ENCODE measurements at places on chromosomes 6 and 20. TPM values are rescaled to one million over a fixed set of nuclear protein-coding genes. Genes with fewer than 3 reads are reported as not detected.
A peak's percentile ranks its signal among the peaks of the same experiment; 100 is the strongest.

DNA sequence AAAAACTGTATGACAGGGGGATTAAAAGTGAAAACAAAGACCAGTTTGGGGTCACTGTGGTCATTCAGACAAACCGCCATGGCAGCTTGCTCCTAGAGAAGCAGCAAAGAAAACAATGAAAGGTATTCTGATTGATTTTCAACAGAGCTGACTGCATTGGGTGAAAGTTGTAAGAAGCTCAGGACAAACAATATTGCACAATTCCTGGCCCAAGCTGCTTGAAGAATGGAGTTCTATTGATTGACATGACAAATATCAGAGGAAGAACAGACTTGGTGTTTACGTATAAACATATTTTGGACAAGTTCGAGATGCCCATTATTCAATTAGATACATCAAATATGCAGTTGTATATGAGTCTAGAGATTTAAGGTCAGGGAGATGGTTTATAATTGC, 62.0 kb downstream of the TRIM38 start:
- no peak for DNase-seq

HMGCLL1 gene
- not detected for total RNA-seq

DNA sequence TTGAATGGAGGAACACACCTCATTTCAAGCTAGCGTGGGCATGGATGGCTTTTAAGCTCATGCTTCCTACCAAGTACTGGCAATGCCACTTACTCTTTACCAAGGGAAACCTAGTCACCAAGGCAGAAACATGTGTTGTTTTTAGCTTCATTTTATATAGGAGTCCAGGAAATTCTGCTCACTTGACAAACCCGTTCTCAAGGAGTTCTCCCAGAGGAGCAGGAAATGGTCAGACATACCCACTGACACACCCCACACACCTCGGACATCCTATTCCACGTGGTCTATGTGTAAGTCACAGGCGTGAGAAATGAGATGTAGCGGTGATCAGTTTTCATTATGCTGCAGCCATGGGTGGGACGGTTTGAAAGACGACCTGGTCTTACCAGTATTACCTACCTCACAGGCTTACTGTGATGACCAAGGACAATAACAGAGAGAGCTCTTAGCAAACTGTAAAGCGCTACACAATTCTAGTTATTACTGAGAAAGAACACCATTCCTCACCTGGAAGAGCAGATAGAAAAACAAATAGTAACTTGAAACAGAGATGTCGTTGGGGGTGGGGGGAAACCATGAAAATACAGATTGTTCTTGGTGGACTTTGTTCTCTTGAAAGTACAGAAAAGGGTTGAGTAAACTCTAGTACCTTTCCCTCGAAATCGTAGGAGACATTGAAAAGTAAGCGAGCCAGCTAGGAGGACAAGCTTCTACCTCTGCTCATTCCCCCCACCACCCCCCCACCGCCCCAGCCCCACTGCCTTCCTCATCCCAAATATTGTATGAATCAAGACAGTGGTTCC, 1.7 kb downstream of the CNKSR3 start:
- DNase-seq: no peak

- no peak for DNase-seq
Observed at GRCh38 chr20:43383026-43383795, 74.5 kb upstream of the SRSF6 start.

GRCh38 chr20:37672143-37672542, 21.7 kb upstream of the CTNNBL1 start:
- no peak for DNase-seq

GRCh38 chr6:154852687-154853086, 119.5 kb downstream of the SCAF8 start:
- no peak for DNase-seq

DNA sequence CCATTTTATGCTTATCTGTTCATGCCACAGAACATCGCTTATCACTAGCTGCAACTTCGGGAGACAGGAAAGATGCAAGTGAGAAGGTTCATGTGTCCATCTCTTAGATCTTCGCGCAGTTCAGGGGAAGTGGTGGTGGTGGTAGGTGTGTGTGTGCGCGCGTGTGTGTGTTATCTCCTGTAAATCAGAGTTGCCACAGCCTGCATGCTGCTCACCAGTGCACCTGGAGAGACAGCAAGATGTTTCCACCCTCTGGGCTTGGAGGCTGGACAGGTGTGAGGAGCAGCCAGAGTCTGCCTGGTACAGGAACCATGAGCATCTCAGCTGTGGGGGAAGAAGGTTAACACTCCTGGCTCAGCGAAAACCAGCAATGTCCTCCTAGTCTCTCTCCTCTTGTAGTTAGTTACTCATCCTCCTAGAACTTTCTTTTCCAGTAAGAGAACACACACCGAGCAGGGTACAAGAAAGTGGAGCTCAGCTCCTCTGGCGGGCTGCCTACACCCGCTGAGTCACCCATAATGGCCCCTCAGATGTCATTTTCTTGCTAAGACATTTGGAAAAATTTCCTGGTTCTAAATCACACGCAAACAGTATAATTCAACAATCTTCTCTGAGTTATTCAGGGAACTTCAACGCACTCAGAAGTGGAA, 5.1 kb upstream of the TUBB1 start:
- no peak for DNase-seq

SIRPG gene
- total RNA-seq: under 0.01 TPM

DNA sequence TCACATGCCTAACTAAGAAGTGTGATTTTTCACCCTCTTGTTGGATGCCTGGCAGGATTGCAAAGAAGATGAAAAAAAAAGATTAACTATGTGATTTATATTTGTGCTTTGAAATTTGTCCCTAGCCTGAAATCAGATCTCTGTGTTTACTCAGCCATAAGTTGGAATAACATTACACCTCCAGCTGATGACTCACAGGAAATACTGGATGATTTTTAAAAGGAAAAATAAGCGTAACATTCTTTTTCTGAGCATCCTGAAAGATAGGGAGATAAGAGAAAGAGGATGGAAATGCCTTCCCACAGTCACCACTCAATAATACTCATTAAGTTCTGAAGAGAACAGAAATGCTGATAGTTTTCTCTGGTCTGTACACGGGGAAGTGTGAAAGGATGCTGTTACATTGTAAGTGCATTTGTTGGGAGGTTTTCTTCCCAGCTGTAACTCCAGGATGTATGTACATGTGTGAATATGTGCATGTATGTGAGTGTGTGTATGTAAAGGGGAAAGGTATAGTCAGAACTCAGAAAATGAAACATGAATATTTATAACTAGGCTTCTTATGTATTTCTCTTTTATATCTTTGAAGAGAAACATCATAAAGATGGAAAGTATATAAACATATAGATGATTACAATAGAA, 37.4 kb upstream of the RIPPLY2 start:
- DNase-seq: no peak

GRCh38 chr6:144104488-144104887, 9.1 kb upstream of the SF3B5 start:
- no peak for DNase-seq

TAF4 gene
- 9.7 TPM for total RNA-seq

DNA sequence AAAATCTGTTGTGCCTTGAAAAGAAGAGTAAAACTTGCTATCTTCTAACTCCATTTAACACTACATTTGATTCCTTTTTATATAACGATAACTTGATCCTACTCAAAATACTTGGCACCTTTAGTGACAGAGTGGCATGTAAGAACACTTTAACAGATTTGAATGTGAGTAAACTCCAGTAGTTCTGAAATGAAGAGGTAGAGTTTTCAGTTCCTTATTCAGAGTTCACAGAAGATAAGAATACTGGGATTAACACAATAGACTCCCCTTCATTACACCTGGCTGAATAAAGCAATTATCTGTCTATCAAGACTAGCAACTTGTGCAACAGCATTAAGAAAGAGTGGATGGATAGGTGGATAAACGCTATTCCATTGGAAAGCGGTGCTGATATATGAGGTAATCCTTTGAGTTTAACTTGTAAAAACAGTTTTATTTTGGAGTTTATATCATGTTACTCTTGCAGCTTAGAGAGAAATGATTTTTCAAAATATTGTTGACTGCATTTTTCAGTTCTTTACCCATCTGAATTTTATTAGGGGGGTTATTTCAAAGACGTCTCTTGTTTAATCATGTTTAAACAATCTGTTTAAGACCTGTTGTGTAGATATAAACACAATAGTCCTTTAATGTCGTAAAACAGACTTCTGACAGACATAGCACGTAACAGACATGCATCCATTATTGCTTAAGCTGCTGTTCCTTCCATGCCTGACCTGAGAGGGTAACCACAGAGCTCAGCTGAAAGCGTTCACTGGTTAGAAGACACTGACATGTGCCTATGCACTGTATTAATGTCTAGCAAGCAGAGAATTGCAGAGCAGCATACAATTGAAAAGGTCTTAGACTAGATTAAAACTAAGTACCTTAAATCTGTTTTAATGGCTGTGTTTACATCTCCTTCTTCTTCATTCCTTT, 102.4 kb upstream of the SUPT3H start:
- peak; percentile 38 for DNase-seq

GRCh38 chr20:52191916-52192718, 538 bp upstream of the ZFP64 start:
- DNase-seq: peak; percentile 56

DNA sequence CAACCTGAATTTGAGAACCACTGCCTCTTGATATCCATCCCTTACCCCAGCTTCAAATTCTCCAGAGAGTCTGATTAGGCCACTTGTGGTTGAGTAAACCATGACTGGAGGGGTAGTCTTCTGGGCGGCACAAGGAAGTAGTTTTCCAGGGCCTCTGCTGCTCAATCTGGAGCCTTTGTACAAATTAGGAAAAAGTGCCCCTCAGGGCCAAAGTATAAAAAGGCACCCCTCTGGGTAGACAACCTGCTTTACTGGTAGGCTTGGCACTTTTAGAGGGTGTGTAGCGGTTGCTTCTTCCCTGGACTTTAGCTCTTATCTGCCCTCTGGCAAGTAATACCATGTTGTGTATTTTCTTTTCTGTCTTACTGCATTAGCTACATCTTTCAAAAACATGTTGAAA, 32.9 kb upstream of the RPL7L1 start:
- no peak for DNase-seq

- no peak for DNase-seq
Observed at GRCh38 chr20:6566821-6567220, 200.7 kb upstream of the BMP2 start.

LY6G6D gene
- 1.6 TPM for total RNA-seq

DNA sequence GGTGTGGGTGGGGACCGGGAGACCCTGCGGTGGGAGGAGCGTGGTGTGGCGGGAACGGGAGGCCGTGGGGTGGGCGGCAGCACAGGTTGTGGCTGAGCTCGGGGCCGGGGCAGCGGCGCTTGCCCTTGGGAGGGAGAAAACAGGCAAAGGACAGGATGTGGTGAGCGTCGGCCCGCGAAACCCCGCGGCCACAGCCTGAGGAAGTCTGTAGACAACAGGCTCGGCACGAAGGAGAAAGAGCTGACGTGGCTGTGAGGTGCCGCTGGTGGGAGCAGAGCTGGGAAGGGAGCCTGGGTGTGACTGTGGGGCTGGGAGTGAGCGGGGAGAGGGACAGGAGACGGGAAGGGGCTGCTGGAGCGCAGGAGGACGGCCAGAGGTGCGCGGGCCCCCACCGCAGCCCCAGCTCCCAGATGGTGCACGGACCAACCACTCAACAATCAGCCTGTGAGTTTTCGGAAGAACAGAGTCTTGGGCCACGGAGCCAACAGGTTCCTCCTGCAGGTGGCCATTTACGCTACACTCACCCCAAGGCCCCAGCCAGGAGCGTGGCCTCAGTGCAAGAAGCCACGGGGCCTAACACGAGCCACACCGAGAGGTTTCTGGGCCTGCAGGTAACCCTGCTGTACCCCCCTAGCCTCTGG, 202.8 kb downstream of the DLL1 start:
- DNase-seq: peak; percentile 74

GRCh38 chr6:89221129-89221528, 4.0 kb upstream of the GABRR1 start:
- DNase-seq: no peak

DNA sequence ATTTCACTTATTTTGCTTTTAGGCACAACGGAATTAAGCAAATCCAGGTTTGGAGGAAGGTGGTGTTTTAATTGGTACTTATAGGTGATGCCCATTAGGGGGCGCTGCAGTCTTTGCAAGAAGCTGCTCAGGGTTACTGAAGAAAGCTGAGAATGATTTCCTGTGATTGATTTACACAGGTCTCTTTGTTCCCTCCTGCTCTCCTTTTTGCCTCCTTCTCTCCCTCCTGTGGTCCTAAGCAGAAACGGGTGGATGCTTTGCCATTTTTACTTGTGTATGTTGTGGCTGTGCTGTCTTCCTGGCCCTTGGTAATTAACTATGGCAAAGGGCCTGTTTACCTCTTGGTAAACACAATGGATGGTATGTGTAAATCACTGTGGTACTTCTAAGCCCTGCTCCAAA, 97.8 kb downstream of the ANKS1A start:
- peak; percentile 87 for DNase-seq

DNA sequence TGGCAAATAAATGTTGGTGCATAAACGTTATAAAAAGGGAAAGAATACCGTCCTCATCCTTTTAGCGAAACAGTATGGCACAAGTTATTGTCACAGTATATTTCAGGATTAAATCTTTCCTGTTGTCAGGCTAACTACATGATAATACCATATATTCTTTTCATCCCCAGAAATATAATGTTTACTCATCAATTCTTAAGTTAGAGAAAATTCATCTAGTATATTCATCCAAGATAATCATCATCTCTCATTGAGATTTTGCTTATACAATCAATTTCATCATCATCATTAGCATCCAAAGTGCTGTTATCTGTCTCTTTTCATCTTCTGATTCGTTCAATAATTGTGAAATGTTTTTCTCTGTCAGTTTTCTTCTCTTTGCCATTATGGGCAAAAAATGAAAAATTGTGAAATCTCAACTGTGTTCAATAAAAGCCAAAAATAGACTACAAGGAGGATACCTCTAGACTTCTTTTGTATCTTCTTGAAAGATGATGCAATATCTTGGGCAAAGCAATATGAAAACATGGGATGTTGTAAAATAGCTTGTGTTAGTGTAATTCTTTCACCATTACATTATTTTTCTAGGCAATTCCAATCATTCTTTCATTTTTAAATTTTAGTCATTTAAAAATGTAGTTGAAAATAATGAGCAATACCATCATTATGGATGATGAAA, 2.6 kb downstream of the SPACA1 start:
- DNase-seq: no peak

OOEP gene
- 0.27 TPM for total RNA-seq

GRCh38 chr6:37317312-37318038, 36.3 kb upstream of the RNF8 start:
- DNase-seq: no peak

Measured in hematopoietic multipotent progenitor cell (in vitro differentiated cells).